ENCODE measurements at places on chromosomes 7 and 10. TPM values are rescaled to one million over a fixed set of nuclear protein-coding genes. Genes with fewer than 3 reads are reported as not detected.

GRCh38 chr10:26627324-26627723 is 70.2 kb upstream of the PDSS1 start:
- no peaks in the 10 kb centered on the region for H3K36me3 ChIP-seq
- H3K27me3 ChIP-seq = no peaks in the 10 kb centered on the region
- DNase-seq = no peak
- H3K27ac ChIP-seq = no peak overlapping the region
- H3K4me1 ChIP-seq = no peaks in the 10 kb centered on the region

GRCh38 chr10:35606430-35606829 is 1.3 kb downstream of the GJD4 start:
- peaks cover 25% of the 10 kb centered on the region for H3K27me3 ChIP-seq
- no peaks in the 10 kb centered on the region for H3K4me1 ChIP-seq
- H3K4me3 ChIP-seq = no peak overlapping the region
- H3K36me3 ChIP-seq = no peaks in the 10 kb centered on the region

GRCh38 chr7:149195180-149196150 is at the start of gene ZNF282:
TSS of gene ZNF282 (plus strand) at chr7:149195546. CDS start at chr7:149195590, 44 bp downstream.
- H3K27ac ChIP-seq = peak within 1 kb of the TSS; percentile 85
- DNase-seq = peak; percentile 95
- no peaks in the 10 kb centered on the region for H3K27me3 ChIP-seq

DNA sequence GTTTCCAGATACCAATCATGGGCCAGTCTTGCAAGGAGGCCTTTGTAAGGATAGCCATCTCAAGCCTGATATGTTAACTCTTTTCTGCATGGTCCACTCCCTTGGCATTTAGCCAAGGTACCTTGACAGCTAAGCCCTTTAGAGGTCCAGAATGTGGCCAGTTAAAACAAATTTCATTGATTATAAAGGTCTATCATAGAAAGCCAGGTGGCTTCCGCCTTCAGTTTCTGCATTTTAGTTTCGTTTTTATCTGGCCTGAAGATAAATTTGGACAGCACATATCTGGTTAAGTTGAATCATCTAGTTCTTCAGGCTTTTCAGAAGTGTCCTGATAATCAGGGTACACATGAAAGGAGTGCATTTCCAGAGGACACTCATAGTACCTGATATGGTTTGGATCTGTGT is 30.7 kb downstream of the ANKIB1 start:
- no peaks in the 10 kb centered on the region for H3K27me3 ChIP-seq
- no peak for DNase-seq
- no peak overlapping the region for H3K27ac ChIP-seq
- no peaks in the 10 kb centered on the region for H3K36me3 ChIP-seq

- no peak overlapping the region for H3K4me3 ChIP-seq
- H3K36me3 ChIP-seq = no peaks in the 10 kb centered on the region
- no peaks in the 10 kb centered on the region for H3K27me3 ChIP-seq
- no peak for DNase-seq
- no peaks in the 10 kb centered on the region for H3K4me1 ChIP-seq
- H3K27ac ChIP-seq = no peak overlapping the region
Observed at GRCh38 chr10:11647676-11648075, 36.2 kb upstream of the USP6NL start.

The AKR1C8 gene
- total RNA-seq = 0.55 TPM

The RADIL gene
- total RNA-seq = 7.3 TPM

The HOXA5 gene
- 16.0 TPM for total RNA-seq

Data from upper lobe of right lung (tissue), 1 donor.